ENCODE measurements at places on chromosomes 16 and 17.

GRCh38 chr17:40952661-40953060 is 14.1 kb downstream of the KRT39 start:
- no peak for ATAC-seq

GRCh38 chr17:47999582-47999981 is 28.7 kb downstream of the CDK5RAP3 start:
- ATAC-seq = no peak

DNA sequence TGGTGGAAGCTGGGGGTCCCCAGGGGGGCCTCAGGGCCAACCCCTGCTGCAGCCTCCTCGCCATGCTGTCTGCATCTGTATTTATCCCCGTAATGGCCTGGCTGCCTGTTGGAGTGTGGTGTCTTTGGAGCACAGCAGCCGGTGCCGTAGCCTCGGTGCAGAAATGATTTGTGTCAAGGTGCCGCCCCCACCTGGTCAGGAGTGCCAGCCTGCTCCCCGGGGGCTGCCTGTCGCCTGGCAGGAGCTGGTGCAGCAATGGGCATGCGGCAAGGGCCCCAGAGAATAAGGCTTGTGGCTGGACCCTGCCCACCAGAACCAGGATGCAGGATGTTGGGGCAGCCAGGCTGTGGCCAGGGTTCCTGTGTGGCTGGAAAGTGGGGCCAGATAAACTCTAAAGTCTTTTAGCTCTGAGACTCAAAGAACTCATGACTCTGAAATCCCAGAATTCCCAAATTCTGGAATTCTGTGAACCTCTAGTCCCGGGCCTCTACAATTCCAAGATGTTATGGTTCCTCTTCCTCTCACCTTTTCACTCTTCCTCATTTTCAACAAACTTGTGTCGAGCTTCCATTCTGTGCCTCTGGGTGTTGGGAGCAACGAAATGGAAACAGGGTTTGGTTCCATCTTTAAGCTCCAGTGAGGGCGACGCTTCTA is 5.9 kb downstream of the CPNE2 start:
- ATAC-seq = no peak

- ATAC-seq = peak; percentile 54
Measured at GRCh38 chr17:28744104-28744971, 527 bp downstream of the TRAF4 start.

GRCh38 chr16:67257486-67258160 is 8.8 kb downstream of the SLC9A5 start:
- ATAC-seq = no peak

DNA sequence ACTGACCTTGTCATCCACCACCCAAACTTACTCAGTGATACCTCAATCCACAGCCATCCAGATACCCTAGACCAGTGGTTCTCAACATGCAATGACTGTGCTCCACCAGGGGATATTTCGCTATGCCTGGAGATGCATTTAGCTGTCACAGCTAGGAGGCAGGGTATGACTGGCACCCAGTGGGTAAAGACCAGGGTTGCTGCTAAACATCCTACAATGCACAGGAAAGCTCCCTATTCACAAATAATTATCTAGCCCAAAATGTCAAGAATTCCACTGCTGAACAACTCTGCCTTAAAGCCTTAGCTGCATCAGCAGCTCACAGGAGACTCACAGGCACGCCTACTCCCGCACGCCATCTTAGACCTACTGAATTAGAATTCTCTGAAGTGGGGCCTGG is 212.6 kb downstream of the GRIN2A start:
- no peak for ATAC-seq

- ATAC-seq = peak; percentile 69
Measured at GRCh38 chr17:29572691-29573557, 4.4 kb downstream of the TP53I13 start.

DNA sequence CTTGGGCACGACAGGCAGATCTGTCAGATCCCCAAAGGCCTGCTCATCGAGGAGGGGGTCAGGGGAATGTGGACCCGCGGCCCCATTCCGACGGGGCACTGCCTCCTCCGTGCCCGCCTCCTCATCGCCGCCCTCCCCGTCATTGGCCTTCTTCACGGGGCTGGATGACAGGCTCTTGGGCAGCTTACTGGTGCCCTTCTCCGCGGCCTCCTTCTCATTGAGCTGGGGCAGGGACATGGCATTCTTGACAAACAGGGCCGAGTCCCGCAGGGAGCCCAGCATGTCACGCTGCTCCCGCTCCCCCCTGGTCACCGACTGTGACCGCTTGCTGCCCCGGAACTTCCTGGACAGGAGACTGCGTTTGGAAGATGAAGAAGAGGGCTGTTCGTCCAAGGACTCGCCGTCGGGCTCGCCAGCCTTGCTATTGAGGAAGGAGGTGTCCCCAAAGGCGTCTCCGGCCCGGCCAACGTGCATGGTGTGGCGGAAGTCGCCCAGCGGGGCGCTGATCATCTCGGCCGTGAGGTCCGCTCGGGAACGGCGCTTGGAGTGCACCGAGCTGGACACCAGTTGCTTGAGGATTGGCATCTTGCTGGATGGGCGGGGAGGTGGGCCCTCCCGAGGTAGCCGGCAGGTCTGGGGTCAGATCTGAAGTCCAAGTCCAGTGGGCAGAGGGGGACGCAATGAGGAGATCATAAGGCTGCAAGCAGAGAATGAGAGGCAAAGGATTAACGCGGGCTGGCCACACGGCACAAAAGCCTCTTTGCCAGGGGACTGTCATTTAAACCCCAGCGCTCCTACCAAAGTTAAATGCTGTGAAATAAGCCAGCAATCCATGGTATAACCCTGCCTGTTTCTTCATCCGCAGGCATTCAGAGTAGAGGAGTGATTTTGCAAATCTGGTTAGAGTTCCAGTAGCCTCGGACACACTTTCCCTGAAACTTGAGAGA is 24.5 kb upstream of the CPSF4L start:
- ATAC-seq = no peak

DNA sequence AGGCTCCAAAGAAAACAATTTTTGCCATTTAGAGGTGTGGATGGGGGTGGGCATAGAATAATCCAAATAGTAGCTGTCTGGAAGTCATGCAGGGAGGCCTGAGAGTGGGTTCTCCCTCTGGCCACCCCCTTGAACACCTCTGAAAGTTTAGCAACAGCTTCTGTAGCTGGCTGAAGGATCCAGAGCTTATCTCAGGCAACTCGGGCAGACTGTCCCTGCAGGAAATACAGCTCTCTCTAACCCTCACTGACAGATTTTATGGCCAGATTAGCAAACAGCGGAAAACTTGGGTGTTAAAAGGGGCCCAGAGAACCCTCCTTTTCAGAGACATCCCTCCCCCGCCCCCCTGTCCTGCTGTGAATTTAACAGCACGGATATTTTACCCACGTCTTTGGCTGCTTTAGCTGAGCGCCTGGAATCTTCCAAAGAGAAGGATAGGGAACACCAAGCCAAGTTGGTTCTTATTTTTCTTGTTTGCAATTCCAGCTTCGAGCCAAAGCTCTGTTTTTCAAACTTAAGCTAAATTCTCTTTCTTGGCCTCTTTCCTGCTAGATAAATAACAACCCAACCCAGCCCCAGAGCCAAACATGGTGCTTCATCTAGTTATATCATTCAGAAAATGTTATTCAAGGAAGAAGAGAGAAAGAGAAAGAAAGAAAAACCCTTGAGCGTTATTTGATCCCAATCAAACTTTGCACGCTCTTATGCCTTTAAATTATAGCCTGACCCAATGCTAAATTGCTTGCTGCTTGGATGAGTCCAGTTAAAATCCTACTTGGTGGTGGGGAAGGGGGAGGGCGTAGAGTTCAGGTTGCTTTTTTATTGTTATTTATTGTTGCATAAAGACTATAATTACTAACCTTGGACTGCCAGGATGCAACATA is 2.3 kb upstream of the HOXB2 start:
- ATAC-seq = no peak

DNA sequence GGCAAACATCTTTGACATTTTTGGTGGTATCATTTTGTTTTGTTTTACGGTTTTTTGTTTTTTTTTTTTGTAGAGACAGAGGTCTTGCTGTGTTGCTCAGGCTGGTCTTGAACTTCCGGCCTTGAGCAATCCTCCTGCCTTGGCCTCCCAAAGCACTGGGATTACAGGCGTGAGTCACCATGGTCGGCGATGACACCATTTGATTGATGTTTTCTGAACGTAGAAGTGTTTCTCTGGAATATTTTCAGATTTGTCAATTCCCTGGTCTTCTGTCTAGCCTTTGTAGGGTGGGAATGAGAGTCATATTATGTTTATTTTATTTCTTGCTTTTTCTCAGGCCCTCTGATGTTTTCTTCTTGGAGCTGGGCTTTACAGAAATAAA is 32.2 kb upstream of the BRD7 start:
- no peak for ATAC-seq

DNA sequence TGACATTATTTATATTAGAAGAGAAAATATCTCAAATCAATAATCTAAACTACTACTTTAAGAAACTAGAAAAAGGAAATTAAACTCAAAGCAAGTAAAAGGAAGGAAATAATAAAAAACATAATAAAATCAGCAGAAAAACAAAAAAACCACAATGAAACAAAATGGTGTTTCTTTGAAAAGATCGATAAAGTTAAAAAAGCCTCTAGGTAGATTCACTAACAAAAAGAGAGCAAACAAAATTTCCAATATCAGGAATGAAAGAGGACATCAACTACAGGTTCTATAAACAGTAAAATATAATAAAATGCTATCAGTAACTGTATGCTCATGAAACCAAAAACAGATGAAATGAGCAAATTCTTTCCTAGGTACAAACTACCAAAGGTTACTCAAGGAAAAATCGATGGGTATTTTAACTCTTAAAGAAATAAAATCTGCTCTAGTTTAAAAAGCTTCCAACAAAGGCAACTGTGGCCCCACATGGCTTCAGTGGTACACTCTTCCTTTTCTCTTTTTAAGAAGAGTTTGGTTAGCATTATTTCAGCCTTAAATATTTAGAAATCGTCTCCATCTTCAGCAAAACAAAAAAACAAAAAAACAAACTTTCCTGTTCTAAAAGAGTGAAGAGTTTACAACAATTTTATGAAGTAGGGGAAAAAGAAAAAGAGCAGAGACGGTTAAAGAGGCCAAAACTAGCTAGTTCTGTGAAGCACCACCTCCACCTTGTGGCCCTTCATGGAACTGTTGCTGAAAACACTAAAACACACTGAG is 102.2 kb downstream of the TRIM37 start:
- no peak for ATAC-seq

DNA sequence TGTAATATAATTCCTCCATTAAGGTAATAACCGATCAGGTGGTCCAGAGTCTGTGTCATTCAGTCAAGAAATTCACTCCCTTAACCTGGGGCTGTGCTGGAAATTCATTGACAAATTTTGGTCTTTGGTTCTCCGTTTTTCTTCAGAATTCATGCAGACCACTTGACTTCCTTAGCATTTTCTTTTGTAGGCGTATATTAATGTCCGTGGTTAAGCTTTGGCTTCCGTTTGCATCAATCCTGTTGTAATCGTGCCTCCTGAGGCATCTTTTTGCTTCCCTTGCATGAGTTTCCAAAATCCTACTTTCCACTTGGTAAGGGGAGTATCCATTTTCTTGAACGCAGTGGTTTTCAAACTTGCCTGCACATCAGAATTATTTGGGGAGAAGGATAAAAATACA is 9.0 kb downstream of the LRRC37B start:
- no peak for ATAC-seq

DNA sequence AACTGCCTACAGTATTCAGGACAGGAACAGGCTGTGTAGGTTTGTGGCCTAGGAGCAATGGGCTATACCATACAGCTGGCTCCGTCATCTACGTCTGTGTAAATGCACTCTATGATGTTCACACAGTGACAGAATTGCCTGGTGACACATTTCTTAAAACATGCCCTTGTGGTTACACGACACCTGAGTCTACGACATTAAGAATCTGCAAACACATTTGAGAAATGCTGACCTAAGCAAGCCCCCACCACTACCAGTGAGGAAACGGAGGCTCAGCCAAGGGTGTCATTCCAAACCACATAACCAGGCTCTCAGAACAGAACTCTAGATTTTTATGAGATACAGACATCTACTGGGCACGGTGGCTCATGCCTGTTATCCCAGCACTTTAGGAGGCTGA is 23.5 kb downstream of the USP36 start:
- ATAC-seq = no peak

DNA sequence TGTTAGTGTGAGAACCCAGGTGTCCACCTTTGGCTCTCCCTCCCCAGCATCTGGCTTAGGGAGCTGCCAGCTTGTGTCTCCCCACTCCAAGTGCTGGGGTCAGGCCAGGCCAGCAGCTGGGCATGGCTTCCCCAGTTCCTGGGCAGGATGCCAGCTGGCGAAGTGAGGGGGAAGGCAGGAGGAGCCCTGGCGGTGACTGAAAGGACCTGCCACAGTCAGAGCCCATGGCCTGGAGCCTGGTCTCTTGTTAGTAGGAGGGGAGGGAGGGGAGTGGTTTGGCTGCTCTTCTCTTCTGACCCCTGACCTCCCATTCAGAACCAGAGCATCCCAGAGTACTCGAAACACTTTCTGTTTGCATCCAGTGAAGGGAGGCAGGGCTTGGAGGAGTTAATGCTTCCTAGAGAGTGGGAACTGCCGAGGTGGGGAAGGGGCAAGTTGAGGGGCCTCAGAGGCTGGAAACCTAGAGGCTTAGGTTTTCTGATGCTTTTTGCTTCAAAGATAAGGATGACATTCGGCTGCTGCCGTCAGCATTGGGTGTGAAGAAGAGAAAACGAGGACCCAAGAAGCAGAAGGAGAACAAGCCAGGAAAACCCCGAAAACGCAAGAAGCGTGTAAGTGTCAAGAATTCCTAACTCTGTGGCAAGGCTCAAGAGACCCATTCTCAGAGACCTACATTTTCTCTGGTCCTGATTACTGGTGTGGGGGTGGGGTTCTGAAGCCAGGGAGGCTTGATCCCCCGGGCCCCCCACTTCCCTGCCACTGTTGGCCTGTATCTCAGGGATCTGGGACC is 772 bp downstream of the CHD3 start:
- ATAC-seq = no peak

DNA sequence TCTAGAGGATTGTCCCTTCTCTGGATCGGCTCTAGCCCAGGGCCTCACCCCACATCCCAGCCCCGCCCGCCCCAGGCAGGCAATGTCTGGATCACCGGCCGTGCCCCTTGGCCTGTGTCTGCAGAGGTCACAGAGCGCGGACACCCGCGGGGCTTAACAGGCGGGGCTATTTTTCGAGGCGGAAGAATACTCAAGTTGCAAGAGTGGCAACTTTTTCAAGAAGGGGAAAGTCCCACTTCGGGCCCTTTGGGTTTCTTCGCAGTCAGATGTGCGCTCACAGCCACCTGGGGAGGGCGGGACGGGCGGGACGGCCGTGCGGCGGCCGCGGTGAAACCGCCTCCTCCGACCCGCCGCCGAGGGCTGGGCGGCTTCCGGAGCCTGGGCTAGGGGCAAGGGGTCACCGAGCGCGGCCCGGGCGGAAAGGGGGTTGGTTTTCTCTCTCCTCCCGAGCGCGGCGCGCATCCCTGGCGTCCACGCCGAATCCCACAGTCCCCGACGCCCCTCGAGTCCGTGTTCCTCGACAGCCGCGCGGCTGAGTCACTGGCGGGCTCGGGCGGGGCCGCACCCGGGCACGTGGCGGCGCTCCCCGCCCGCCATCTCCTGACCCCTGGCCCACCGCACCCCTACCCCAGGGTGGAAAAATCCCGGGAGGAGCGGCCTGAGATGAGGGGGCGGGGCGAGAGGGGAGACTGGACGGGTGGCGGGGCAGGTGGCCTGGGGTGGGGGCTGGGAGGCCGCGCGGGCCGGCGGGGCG is 1.2 kb upstream of the PFN1 start:
- peak; percentile 62 for ATAC-seq

GRCh38 chr17:39903158-39903884 is 15.1 kb downstream of the GSDMB start:
- ATAC-seq = peak; percentile 89

GRCh38 chr17:13107676-13108235 is 89.9 kb upstream of the ELAC2 start:
- no peak for ATAC-seq

Measured in stimulated activated memory B cell treated with anti-CD40 and anti-IgM and Interleukin-4, amounts not matched to agents 10 μg/mL and 1 μg/mL and 100 μg/mL, for 72 hours (primary cell).